OCI-M1 (cell line): ENCODE measurements at places on chromosomes 1 and 21.
A peak's percentile ranks its signal among the peaks of the same experiment; 100 is the strongest.

GRCh38 chr21:43190544-43190943, 21.7 kb downstream of the CRYAA start:
- DNase-seq: no peak

GRCh38 chr21:14957836-14958235, 107.0 kb downstream of the NRIP1 start:
- no peak for DNase-seq

- DNase-seq: no peak
Observed at GRCh38 chr1:162387226-162388082, 5.9 kb downstream of the C1orf226 start.

DNA sequence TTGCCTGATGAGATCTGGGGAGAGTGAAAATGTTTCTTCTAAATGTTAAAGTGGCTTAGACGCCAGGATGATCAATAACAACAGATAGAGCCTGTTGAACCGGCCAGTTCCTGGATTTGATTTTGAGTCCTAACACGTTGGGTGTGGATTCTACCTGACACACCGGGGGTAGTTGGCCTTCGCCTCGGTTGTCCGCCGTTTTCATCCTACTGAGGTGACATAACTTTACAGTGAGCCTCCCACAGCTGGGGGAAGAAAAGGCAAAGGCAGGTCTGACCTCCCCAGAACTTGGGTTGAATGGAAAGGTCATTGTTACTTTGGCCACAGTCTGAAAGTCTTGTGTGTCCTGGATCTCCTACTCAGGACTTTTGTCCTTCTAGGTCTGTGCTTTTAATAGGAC, 1.1 kb downstream of the PGD start:
- DNase-seq: no peak

GRCh38 chr1:23597635-23598388, 38.5 kb upstream of the ID3 start:
- no peak for DNase-seq

DNA sequence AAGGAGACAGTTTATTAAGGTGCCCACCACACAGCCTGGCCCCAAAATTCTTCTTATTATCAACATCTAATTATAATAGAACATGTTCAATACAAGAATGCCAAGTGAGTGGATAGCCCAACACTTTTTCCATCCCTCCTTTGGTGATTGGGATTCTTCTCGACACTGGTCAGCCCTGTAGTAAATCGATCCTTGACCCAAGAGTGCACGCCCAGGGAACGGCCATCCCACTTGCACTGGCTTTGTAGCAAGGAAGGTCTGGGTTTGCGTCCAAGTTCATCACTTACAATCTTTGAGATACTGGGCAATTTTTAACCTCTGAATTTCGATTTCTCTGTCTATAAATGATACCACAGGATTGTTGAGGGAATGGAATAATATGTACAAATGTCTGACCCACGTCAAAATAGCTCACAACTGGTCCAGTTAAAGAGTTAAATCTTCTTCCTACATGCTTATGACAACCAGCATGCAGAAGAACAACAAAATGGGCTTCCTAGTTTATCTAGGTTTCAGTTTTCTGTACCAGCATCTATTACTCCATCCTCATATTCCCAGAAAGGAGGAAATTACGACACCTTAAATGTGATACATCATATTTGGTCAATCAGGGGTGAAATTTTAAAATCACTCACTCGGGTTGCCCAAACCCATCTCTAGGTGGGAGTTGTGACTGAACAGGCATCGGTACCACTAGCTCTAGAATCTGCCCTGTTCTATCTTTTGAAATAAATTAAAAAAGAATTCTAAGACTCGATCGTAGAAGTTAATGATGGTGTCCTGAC, 161.8 kb downstream of the CLIC6 start:
- DNase-seq: no peak

DNA sequence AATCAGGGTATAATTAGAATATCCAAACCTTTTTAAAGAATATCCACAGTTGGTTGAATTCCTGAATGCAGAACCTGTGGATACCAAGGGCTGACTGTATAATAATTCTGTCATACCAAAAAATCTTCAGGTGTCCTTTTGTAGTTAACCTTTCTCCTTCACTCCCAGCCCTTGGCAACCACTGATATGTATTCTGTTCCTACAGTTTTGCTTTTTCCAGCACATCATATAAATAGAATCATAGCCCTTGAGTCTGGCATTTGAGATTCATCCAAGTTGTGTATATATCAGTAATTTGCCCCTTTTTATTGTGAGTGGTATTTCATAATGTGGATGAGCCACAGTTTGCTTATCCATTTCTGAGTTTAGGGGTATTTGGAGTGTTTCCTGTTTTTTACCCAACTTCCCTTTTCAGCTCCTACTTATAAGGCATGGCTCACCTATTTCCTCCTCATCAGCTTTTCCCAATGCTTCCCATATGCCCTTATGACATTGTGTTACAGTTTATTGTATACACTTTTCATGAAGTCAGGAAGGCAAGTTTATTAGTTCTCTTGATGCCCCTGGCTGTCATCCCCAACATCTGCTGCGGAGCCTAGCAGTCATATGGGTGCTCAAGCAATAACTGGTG, 35.0 kb upstream of the AGO1 start:
- no peak for DNase-seq

DNA sequence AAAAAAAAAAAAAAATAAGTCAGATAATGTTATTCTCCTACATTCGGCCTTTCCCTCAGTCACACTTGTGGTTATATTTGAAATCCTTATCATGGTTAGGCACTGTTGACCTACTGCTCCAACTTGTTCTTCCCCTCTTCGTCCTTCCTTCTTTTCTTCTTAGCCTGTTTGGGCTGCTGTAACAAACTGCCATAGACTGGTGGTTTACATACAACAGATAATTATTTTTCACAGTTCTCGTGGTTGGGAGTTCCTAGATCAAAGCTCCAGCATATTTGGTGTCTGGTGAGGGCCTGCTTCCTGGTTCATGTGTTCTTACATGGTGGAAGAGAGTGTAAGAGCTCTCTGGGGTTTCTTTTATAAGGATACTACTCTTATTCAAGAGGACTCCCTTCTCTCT, 73.4 kb downstream of the RABGAP1L start:
- peak; percentile 95 for DNase-seq

DNA sequence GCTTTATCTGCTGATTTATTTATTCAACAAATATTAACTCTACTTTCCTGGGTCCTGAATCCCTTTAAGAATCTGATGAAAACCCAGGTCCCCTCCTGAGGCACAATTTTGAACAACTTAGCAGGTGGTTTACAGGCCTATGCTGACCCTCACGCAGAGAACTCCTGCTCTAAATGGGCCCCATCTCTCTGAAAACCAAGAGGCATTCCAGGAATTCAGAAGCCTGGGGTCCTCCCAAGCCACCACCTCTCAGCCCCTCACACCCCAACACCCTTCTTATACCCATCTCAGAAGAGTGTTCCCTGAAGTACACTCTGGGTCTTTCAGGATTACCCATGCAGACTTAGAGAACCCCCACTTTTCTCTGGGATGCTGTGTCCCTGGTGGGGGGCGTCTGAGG, 34.5 kb downstream of the LHX4 start:
- no peak for DNase-seq

GRCh38 chr1:41006942-41007865, 14.3 kb downstream of the SLFNL1 start:
- no peak for DNase-seq

DNA sequence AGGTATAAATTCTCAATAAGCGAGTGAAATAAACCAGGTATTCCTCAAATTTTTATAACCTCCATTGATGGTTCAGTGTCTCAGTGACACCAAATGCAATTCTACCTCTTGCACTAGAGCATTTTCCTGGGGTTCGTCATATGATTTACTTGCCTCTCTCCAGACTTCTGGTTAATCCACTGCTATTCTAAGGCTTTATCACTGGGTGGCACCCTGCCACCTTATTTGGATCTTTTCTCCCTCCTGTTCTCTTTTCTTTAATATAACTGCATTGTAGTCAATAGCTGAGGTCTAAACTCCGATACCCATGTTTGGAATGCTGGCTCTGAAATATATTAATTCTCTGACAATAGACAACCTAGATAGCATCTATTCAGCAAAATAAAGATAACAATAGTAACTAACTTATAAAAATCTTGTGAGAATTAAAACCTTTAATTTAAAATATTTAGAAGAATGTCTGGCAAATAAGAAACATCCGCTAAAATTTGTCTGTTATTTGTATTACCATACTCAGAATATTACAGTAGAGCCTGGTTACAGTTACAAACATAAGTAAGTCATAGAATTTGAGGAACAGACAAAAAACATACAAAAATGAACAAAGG, 436.4 kb downstream of the PLA2G4A start:
- DNase-seq: peak; percentile 86

DNA sequence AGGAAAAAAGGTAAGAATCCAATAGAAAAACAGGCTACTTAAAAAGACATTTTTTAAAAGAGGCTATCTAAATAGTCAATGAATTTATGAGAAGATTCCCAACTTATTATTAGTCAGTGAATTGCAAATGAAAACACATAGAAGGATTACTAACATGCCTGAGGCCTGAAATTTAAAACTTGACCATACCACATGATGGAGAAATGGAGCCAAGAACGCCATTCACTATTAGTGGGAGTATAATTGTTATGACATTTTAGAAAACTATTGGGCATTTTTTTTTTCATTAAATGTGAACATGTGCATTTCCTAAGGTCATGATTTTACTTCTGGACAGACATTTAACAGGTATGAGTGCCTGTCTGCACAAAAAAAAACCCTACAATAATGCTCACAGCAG, 24.8 kb upstream of the OR2B11 start:
- DNase-seq: no peak

GRCh38 chr1:34511802-34512201, 243.0 kb upstream of the GJB5 start:
- no peak for DNase-seq

GRCh38 chr1:113872219-113872935, 865 bp upstream of the PTPN22 start:
- peak; percentile 84 for DNase-seq

GRCh38 chr1:243786531-243786930, 63.5 kb downstream of the AKT3 start:
- DNase-seq: no peak

DNA sequence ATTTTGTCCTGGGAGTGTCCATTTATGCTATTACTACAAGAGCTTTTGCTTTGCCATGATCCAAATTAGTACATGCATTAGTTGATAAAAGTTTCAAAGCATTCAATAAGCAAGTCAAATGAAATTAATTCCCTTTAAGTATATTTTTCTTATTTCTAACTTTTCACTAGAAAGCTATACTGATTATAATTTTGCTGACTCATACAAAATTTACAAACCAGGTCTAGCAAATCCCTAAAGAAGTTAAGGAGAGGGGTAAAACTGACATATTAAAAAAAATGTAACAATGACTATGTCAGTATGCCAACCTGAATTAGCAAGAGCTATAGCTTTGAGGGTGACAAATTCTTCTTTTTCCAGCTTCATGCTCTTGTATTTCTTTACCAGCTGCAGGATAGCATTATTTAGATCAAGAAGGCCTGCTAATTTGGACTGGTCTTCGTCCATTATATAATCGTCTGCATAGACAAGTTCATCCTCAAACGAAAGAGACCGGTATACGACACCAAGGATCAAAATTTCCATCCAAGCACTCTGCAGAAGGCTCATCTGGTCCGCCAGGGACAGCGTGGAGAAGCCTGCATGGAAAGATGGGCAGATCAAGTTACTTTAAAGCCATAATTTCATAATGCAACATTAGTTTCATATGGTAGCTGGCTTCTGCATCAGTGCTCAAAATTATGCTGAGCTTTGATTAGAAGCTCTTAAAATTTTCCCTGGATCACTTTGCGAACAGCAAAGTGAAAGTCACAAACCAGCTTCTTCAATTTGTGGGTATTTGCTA, 95.8 kb upstream of the USH2A start:
- DNase-seq: no peak

DNA sequence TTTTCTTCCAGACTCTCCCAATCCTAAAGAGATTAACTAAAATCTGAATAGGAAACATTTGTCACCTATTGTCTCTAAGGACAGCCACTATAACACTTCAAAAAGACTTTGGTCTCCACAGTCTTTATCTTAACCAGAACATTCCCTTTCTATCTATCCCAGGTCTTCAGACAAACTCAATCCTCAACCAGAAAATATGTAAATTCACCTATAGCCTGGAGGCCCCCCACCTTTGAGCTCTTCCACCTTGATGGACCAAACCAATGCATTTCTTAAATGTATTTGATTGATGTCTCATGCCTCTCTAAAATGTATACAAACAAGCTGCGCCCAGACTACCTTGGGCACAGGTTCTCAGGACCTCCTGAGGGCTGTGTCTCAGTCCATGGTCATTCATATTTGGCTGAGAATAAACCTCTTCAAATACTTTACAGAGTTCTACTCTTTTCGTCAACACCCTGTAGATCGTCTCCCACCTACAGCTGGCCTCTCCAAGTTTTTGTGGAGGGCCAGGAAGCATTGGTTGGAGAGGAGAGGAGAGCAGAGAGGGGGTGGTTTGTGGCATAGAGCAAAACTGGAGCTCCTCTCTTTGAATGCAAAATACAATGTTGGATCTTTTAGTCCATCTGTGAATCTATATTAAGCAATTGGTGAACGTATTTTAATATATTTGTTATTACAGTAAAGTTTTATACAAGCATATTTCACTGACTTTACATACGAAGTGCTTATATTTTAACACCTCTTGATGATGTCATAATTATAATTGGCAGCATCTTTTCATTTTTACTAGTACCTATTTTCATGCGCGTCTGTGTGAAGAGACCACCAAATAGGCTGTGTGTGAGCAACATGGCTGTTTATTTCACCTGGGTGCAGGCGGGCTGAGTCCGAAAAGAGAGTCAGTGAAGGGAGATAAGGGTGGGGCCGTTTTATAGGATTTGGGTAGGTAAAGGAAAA, 230.7 kb upstream of the DUSP10 start:
- DNase-seq: no peak

DNA sequence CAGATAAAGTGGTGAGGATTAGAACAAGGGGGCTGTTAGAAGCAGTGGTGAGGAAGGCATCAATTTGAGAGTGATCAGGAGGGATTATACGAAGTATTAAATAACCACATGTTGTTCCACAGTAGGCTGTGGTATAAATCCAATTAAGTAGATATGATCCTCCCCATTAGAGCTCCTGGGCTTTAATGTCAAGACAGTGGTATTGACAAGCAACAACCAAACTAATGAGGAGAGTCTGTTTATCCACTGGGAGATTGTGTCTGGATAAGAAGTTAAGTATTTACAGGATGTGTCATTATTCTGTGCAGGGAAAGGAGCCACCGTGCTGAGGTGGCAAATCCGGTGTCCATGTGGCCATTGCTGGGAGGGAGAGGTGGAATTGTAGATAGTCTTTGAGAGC, 5.8 kb downstream of the ACTN2 start:
- DNase-seq: no peak

DNA sequence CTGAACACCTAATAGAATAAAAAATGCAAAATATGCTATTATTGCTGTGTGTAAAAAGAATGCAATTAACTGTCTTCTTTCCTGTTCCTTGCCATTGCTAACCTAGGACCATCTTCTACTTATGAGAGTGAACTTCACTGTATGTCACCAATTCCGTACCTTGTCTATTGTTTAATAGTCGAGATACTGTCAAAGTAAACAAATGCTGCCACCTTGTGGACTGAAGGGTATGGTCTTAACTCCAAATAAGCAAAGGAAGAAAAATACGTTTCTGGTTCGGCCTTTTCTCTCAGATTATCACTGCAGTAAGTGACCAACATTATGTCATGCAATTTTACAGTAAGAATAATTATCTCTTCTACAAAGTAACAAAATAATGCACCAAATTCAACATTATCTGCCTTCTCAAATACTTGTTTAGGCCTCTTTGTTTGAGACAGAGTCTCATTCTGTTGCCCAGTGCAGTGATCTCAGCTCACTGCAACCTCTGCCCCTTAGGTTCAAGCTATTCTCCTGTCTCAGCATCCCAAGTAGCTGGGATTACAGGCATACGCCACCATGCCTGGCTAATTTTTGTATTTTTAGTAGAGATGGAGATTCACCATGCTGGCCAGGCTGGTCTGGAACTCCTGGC, 133.4 kb downstream of the COP1 start:
- peak; percentile 84 for DNase-seq
